ENCODE measurements at places on chromosomes 12 and 14.

DNA sequence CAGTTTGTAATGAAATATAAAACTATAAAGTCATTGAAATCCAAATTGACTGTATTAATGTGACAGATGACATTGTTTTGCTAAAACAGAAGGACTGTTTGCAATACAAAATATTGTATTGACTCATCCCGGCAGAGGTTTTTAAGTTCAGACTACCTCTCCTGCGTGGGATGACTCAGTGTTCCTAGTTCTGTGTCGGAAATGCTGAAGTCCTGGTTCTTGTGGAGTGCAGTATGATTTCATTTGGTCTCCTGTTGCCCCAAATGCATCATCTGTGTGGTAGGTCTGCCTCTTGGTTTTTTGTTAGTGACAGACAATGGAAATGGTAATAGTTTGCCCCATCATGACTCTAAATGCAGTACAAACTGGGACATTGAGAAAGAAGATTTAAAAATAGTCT, 27.8 kb downstream of the PELI2 start:
- no peak for DNase-seq

DNA sequence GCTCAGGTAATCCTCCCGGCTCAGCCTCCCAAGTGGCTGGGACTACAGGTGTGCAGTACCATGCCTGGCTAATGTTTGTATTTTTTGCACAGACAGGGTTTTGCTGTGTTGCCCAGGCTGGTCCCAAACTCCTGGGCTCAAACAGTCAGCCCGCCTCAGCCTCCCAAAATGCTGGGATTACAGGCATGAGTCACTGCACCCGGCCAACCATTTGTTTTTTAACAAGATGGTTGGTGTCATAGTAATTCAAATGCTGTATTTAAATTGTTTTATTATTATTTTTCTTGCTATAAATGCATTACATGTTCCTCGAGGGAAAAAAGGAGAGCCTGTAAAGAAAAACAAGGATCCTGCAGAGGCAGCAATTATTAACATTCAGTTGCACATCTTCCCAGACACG, 83.9 kb downstream of the EP400 start:
- DNase-seq, result no peak

DNA sequence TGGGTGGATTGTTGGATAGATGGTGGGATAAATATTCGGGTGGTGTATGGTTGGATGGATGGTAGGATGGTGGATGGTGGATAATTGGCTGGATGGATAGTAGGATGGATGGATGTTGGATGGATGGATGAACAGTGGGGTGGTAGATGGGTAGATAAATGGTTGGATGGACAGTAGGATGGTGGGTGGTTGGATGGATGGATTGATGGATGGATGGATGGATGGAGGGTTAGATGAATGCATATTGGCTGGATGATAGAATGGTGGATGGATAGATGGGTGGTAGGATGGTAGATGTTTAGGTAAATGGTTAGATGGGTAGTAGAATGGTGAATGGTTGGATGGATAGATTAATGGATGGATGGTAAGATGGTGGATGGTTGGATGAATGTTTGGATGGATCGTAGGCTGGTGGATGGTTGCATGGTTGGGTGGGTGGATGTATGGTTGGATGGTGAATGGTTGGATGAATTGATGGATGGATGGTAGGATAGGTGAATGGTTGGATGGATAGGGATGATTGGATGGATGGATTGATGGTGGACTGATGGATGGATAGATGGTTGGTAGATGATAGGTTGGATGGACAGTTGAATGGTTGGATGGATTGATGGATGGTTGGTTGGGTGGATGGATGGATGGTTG, 23.6 kb downstream of the ZBTB42 start:
- no peak for DNase-seq

GRCh38 chr14:58535044-58535443, 102.7 kb upstream of the DACT1 start:
- no peak for DNase-seq

DNA sequence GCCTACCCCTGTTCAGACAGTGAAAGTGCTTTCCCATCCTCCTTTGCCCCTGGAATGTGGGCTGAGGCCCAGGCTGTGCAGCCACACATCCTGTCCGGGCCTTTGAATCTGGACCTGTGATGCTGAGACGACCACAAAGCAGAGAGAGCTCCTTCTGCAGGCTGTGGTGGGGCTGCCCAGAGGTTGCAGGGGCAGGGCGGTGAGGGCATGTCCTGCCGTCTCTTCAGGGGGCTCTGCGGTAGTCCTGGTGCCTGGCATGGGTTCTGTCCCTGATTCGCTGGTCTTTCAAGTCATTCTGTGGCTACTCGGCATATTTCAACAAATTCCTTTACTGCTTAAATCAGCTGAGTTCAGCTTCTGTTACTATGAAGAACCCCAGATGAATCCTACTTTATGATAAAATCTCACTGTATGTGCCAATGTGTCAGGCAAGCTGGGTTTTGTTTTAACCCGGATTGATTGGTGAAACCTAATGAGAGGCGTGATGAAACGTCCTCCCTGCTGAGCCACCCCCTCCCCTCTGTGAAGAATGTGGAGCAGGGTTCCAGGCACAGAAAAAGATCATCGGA, 63.4 kb upstream of the DICER1 start:
- DNase-seq, result no peak

DNA sequence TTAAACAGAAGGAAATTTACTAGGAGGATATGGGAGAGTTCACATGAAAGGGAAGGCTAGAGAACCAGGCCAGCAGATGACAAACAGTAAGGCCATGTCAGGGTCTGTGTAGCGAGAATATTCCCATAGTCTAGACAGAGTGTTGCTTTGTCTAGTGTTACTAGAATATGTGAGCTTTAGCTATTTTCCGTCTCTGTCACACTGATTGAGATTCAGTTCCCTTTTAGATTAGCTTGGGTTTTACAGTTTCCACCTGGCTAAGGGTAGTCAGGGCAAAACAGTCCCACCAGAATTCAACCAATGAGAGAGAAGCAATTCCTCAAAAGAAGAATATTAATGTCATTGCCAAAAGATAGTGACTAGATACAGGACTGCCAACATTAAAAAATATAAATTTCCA, 82.8 kb upstream of the MDM1 start:
- no peak for DNase-seq

DNA sequence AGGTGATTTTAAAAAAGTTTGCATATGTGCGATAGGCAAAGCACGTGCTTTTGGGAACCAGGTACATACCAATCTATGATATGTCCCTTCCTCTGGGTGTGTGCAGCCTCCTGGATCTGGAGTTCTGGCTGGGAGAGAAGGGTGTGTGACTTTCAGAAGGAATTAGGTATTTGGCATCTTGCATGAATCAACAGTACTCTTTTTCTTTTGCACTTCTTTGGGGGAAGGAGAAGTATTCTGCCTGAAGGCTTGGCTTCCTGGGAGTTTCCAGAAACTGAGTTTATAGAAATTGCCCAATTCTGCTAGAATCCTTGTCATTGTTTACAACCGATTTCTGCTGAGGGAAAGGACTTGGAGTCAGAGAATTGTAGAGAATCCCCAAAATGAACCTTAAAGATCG, 2.9 kb upstream of the CLMN start:
- DNase-seq, result no peak

DNA sequence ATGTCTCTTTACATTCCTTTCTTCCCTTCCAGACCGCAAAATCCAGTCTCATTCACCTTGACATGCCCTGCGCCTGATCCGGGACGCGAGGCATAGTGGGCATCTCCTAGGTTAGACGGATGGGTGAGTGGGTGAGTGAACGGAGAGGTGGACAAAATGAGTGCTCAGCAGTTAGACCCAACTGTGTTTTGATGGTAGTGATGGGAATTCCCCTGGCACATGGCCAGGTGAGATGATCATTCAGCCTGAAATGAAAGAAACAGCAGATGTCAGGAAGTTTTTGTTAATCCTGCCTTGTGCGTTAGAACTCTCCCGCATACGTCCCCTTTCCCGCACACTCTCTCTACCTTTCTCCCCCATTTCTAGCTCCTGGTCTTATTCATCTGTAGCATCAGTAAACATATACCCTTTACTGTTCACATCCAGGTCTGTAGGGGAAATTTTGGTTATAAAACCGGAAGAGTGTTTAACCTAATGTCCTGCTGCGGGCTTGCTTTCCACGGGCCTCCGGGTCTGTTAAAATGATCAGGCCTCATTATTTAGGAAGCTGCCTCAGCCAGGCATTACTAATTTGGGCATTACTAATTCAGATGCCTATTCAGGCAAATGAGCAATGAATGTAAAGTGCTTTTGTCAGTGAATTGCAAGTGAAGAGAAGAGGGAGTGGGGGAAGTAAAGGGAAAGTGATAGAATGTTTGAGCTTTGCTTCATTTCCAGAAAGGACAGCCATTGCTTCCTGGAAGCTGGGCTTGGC, 172.8 kb downstream of the ETV6 start:
- DNase-seq, result peak; percentile 23

DNA sequence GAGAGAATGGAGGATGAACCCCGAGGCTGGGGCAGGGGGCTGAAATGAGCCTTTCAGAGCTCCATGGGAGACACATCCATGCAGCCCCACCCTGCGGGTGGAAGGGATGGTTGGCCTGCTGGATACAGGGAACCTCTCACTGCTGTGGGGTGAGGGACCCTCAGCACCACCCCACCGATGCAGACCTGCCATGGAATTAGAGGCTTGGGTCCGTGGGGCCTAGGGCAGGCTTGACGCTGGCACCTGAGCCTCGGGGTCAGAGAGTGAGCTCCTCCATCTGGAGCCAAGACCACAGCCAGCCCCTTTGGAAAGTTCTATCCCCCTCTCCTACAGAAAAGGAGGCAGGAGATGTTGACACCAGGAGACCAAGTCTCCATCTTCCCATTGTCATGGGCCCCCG, 7.4 kb upstream of the KRT74 start:
- DNase-seq, result no peak

GRCh38 chr12:52539083-52539820, 13.7 kb downstream of the KRT71 start:
- no peak for DNase-seq

GRCh38 chr12:14317362-14318146, 47.9 kb upstream of the ATF7IP start:
- DNase-seq, result no peak

GRCh38 chr12:125674554-125675338, 609.5 kb downstream of the AACS start:
- no peak for DNase-seq

GRCh38 chr12:45415393-45415817, 199.5 kb downstream of the ANO6 start:
- DNase-seq, result no peak

DNA sequence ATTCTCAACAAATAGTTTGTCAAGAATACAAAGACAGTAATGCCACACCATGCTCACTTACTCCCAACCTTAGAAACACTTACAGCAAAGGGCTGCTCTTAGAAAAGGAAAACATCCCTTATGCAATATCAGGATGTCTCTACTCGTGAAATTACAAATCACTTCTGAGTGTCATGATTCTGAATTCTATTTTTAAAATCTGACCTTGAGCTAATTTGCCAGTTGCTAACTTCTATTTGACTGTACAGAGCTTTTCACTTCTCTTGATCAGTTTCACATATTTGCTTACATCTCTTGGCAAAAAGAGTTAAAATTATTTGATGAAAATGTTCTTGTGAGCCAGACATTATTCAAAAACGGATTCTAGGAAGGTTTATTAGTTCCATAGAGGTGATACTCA, 136.7 kb upstream of the SLC35F4 start:
- DNase-seq, result no peak

GRCh38 chr14:101958418-101959180, 5.8 kb upstream of the DYNC1H1 start:
- no peak for DNase-seq

DNA sequence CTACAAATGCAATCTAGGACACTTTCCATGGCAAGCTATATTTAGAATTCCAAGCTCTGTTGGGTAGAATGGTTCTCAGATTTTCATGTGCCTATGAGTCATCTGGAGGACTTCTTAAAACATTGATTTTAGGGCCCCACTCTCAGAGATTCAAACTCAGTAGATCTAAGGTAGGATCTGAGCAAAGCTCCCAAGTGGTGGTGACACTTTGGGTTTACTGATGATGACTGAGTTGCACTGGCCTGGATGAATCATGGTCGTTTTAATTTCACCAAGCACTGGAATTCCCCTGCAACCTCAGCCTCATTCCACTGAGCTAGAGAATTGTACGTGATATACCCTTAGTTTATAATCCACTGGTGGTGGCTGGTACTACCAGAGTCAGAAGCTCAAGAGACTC, 86.5 kb downstream of the PPM1H start:
- no peak for DNase-seq

DNA sequence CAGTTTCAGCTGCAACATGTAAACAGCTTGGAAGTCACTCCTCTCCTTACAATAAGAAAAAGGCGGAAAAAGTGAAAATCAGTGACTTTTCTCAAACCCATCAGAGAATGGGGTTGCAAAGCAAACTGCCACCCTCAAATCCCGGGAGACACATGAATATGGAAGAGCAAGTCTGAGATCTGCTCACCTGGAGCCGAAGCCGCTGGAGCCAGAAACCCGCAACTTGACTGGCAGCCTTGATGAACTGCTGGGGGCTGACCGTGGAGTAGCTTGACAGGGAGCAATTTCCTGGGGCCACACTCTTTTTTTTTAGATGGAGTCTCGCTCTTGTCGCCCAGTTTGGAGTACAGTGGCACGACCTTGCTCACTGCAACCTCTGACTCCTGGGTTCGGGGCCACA, 208.2 kb downstream of the KIF26A start:
- DNase-seq, result no peak

GRCh38 chr12:18752280-18752920, 14.5 kb downstream of the CAPZA3 start:
- no peak for DNase-seq

GRCh38 chr12:63294327-63294632, 143.3 kb upstream of the AVPR1A start:
- no peak for DNase-seq

- DNase-seq, result no peak
Observed at GRCh38 chr14:66066981-66067776, 419.0 kb upstream of the CCDC196 start.

DNA sequence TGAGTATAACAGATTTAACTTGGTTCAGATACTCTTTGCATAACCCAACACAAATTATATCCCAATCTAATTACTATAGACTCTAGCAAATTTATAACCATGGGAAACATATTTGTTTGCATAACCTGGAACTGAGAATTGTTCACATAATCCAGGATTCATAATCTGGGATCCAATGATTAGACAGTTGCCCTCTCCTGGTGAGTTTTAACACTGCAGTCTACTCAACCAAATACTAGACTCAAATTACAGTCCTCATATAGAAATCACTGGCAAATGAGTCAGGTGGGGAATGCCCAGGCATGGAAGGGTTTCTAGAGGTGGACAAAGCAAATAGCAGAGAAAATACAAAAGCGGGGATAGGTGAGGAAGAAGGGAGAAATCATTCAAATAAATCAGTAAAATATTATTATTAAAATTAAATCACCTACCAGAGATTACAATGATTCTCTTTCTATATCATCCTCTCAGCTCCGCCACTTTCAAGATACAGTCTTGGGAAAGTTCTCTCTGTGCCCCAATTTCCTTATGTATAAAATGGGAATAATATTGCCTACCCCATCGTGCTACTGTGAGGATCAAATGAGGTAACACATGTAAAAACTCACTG, 9.4 kb downstream of the GCH1 start:
- peak; percentile 23 for DNase-seq

GRCh38 chr12:102993537-102993936, 36.1 kb downstream of the ASCL1 start:
- no peak for DNase-seq

Measured in effector CD4-positive, alpha-beta T cell (primary cell).